ENCODE measurements at places on chromosomes 13 and 19.

DNA sequence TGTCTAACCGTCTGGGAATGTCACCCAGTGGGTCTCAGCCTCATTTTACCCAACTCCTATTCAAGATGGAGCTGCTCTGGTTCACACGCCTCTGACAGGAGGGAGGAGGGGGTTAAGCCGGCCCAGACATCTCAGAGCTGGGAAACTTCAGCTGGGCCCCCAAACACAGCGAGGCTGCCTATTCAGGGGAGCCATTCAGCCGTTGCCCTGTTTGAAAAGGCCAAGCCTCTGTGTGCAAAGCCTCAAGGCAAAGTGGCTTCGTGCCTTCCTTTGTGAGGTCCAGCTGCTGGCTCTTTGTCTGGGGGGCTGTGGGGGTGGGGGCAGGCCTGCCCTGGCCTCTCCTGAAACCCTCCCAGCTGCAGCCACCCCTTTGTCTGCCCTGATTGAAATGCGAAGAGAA is 147.4 kb downstream of the PTPRS start:
- no peak for DNase-seq

- DNase-seq: no peak
Measured at GRCh38 chr13:45807520-45808099, 43.9 kb downstream of the SIAH3 start.

- no peak for DNase-seq
Measured at GRCh38 chr19:31113293-31113692, 235.9 kb downstream of the TSHZ3 start.

DNA sequence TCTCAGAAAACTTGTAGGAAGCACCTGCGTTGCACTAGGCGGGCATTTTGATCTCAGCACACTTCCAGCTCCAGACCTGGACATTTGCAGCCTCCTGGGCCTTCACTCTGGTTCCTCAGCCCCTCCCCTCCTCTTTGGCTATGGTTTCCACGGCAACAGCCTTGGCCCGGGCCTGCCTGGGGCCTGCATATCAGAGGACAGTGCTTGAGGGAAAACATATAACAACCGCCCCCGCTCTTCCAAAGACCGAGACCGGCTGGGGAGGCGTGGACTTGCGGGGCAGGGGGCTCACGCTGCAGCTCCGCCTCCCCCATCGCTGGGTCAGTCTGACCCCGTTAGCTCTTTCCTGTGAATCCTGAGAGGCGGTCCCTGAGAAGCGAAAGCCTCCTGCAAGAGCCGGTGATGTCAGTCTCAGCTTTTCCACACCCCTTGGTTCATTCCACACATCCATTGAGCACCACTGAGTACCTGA is 125.7 kb upstream of the PEG3 start:
- DNase-seq: no peak
